ENCODE measurements at places on chromosomes 11 and 22.

DNA sequence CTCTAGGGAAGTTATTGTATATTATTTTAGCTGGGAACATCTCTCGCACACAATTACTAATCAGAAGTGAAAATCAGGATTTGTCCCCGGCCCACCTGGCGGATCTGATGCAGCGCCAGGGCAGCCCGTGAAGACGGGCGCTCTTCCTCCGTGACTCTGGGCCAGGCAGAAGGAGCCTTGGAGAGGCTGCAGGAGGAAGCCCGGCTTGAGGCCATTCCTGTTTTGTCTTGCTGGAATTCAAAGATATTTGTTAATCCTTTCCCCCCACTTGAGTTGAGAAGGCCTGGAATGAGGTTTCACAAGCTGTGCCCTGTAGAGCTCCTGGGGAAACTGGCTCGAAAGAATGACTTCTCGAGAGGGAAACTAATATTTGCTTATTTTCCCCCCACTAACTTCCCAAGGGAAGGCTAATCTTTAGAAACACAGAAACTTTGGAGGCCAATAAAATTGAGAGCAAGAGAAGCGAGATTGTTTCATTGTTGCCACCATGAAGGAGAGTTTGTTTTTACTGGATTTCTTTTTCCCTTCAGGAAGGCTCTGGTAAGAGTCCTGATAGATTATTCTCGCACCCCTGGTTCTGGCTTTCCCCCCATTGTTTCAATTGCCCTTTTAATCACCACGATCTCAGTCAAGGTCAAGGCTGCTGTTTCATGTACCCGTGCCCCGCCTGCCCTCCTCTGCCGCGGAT, 92.8 kb upstream of the SEPTIN5 start:
- DNase-seq = no peak

GRCh38 chr22:36730176-36730858, 26.8 kb upstream of the CACNG2 start:
- DNase-seq = no peak

- no peak for DNase-seq
Measured at GRCh38 chr11:90536301-90536700, 313.5 kb upstream of the CHORDC1 start.

GRCh38 chr11:14001597-14001996, 39.1 kb downstream of the SPON1 start:
- no peak for DNase-seq

DNA sequence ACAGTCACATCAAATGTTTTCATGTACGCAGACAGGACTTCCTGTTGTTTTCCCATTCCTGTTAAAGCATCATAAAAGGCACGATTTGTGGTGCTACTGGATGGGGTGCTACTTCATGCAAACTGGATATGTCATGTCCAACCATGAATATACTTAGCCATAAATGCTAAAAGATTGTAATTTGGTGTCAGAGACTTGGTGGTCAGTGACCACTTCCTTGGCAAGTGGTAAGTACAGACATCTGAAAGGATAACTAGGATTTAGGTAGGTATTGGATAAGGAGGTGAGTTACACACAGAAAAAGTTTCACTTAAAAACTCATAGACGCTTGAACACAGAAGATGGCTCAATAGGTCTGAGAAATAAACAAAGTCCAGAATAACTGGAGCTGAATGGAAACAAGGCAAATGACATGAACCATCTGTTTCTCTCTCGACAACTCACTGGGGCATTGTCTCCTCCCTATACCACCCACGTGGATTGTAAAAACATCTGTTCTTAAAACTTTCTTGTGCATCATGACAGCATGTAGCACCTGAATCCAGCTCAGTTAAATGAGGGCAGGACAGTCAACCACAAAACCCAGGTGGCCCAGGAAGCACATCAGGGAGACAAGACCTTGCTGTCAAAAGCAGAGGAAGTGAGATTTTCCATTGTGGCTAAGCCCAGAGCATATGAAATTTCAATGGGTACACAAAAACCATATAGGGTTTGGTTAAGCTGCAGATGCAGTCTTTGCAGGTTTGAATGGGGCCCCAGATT, 22.1 kb upstream of the IGLL5 start:
- peak; percentile 65 for DNase-seq

DNA sequence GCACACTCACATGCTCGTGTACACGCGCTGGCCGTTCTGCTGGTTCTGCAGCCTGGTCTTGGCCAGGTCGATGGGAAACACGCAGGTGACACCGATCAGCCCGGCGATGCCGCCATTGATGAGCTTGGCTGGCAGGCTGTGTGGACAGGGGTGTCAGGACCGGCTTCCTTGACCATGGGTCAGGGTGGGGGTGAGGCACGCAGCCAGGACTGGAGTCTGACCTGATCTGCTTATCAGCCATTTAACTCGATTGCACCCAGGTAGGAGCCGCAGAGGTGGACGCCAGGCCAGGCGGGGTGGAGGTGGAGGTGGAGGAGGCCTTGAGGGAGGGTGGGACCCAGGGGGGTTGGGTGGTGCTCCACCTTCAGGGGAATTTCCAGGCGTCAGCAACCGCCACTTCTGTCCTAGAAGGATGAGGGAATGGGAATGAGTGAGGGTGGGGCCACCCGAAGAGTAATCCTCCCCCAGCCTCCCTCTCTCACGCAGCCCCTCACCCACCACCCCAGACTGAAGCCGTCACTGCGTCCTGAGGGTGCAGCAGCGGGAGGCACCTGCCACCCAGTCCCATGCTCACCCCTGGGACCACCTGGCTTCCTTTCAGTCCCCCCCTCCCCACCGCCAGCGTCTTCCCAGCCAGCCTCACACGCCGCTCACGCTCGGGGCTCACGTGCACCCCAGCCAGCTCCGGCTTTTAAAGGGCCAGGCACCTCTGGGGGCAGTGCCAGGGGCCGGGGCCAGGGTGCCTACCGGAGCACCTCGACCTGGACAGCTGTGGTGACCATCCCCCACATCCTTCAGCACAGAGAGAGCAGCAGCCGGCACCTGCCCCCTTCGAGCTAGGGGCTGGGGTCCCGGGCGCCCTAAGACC, 3.1 kb downstream of the SLC25A22 start:
- DNase-seq = no peak

DNA sequence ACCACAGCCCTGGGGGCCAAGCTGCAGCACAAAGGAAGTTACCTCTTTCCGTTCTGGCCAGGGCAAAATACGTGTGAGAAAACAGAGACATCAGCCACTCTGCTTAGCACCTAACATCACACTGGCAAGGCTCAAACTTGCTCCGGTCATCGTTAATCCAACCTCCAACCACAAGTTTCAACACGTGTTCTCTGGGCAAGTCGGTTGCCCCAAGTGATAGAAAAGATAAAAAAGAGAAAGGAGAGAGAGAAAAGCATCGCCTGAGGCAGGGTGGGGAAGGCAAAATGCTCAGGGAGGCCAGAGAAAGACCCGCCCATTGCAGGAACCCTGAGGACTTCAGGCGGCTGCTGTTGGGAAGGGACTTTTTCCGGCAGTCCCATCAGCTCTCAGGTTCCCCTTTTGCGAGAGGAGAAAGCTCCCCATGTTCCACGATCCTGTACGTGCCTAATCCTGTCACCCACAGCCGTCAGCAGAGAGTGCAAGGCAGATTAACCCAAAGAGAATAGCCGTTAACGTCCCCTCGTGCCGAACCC, 18.5 kb upstream of the B4GALNT4 start:
- DNase-seq = no peak

DNA sequence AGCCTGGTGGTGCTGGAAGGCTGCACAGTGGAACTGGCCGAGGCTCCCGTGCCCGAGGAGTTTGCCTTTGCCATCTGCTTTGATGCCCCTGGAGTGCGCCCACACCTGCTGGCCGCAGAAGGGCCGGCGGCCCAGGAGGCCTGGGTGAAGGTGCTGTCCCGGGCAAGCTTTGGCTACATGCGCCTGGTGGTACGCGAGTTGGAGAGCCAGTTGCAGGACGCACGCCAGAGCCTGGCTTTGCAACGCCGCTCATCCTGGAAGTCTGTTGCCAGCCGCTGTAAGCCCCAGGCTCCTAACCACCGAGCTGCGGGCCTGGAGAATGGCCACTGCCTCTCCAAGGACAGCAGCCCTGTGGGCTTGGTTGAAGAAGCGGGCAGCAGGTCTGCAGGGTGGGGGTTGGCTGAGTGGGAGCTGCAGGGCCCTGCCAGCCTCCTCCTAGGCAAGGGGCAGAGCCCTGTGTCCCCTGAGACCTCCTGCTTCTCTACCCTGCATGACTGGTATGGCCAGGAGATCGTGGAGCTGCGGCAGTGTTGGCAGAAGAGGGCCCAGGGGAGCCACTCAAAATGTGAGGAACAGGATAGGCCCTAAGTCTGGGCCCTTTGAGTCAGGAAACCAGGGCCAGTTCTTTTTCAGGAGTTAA, 1.9 kb upstream of the SMDT1 start:
- no peak for DNase-seq

- DNase-seq = no peak
Measured at GRCh38 chr11:31651822-31652221, 142.3 kb downstream of the ELP4 start.

Data from stimulated activated CD4-positive, alpha-beta T cell treated with anti-CD3 and anti-CD28 coated beads, Interleukin-15, amount 100 ng/mL, for 24 hours (primary cell).